Memory B cell (primary cell): ENCODE measurements at places on chromosomes 2 and 18.
A peak's percentile ranks its signal among the peaks of the same experiment; 100 is the strongest.

DNA sequence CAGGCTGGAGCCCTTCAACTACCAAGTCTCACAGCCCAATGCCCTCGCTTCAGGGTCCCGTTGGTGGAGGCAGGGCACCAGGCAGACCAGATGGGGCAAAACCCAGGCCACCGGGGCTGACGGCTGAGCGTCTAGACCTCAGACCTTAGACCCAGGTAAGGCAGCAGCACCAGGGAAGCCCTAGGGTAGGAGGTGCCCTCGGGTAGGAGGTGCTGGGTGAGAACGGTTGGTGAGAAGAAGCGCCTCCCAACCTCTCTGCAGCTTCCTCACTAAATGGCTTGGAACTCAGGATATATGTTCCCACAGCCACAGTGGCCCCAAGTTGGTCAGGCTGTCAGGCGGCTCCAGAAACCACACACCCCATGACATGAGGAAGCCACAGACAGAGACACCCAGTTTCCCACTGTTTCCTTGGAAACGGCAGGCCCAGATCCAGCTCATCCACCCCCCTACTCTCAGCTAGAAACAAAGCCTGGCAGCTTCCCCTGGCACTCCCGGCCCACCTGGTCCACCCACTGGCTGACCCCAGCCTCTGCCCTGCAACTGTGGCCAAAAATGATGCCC, 13.1 kb upstream of the MLPH start:
- DNase-seq: no peak

GRCh38 chr2:216002101-216002678, 11.2 kb downstream of the MREG start:
- DNase-seq: no peak

DNA sequence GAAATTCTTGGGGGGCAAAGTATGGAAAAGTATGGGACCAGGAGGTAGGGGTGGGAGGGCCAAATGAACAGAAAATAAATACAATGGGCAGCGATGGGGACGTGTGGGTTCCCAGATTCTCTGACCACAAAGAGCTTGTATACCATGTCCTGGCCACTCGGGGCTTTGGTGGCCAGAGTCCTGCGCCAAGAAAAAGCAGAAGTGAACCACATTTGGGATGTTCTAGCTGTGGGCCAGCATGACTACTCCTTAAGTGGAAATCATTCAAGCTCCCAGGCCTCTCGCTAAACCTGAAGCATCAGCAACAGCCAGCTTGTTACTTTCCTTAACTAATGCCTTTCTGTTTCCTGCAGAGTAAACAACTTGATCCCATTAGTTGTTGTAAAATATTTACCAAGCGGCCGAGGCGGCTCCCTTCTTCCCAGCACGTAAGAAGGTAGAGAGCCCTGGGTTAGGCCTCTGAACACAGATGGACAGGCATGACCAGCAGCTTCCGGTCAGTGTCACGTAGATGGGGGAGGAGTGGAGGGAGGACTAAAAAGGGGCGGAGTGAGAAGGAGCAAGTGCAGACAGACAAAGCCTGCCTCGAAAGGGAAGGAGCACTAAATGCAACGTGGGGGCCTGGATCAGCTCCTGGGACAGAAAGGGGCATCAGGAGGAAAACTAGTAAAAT, 88.2 kb downstream of the GALNT14 start:
- DNase-seq: no peak

- DNase-seq: no peak
Observed at GRCh38 chr18:59379772-59380522, 20.9 kb upstream of the LMAN1 start.

- peak; percentile 22 for DNase-seq
Observed at GRCh38 chr2:156326526-156327095, 5.9 kb downstream of the NR4A2 start.

- DNase-seq: no peak
Observed at GRCh38 chr2:3986063-3986462, 282.7 kb downstream of the DCDC2C start.

GRCh38 chr18:39453882-39454281, 1888.3 kb upstream of the CELF4 start:
- DNase-seq: no peak

- DNase-seq: no peak
Observed at GRCh38 chr18:47817795-47818077, 112.7 kb downstream of the SMAD2 start.

DNA sequence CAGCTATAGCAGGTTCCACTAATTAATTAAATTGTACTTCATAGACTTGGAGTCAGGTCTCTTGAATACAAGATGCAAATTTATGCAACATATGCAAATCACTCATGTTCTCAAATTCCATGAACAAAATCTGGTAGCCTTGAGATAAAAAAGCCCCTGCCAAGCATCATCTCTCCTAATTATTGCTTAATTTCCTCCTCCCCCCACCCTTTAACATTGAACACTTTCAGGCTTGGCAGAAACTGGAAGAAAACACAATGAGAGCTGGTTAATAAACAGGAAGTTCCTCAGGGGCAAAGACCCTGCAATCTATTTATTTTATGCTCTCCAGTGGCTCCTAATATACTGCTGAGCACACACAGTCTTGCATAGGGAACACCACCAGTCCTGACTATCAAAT, 35.6 kb upstream of the ACVR1 start:
- no peak for DNase-seq

DNA sequence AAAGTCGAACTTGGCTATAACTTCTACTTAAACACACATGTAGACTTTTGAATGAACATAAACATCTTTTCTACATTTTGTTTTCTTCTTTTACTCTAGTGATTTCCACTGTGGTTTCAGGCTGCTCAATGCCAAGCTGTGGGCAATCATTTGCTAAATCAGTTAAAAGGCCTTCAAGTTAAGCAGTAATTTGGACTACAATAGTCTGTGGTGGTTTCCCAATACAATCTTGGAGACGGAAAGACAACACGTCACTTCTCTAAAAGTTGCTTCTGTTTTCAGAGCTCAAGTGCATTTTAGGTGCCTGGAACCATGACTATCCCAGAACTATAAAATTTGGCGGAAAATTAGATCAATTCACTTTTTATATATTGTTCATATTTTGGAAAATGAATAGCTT, 69.4 kb downstream of the TXNL1 start:
- DNase-seq: no peak

DNA sequence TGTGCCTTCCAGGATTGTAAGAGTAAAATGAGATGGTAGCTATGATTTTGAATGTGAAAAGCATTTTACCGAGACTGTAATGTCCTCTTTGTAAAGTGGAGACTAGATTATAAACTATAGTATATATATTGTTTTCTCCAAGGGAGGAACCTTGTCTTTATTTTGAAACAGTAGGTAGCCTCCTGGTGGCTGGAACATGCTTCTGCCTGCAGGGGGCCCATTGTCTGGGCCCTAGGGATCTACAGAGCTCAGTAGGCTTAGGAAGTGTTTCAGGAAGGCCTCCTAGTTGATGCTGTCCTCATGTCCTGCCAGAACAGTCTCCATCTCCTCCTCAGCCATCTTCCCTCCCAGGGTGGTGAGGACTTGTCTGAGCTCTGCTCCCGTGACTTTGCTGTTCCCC, 3.0 kb downstream of the PIKFYVE start:
- DNase-seq: no peak

DNA sequence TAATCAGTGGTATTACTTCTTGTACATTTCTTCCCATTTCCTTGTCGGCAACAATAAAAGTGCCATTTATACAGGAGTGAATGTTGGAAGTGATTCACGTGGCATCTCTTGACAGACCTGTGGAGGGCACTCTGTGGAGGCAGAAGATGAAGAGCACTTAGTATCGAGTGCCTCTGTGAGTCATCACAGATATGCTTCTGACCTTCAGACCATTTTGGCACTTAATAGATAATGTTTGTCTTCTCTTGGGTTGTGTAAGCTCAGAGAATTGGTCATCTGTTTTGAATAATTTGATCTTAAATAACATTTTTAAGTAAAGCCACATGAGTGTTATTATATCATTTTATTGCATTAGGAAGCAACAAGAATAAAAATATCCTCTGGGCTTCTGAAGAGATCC, 305.5 kb downstream of the PTPRM start:
- DNase-seq: no peak

GRCh38 chr2:207502577-207503198, 27.1 kb upstream of the CREB1 start:
- peak; percentile 51 for DNase-seq

- no peak for DNase-seq
Observed at GRCh38 chr2:71747559-71747958, 294.2 kb downstream of the DYSF start.

GRCh38 chr18:60331890-60332289, 40.7 kb downstream of the MC4R start:
- DNase-seq: no peak

GRCh38 chr2:228699400-228699799, 517.9 kb upstream of the SPHKAP start:
- DNase-seq: no peak

DNA sequence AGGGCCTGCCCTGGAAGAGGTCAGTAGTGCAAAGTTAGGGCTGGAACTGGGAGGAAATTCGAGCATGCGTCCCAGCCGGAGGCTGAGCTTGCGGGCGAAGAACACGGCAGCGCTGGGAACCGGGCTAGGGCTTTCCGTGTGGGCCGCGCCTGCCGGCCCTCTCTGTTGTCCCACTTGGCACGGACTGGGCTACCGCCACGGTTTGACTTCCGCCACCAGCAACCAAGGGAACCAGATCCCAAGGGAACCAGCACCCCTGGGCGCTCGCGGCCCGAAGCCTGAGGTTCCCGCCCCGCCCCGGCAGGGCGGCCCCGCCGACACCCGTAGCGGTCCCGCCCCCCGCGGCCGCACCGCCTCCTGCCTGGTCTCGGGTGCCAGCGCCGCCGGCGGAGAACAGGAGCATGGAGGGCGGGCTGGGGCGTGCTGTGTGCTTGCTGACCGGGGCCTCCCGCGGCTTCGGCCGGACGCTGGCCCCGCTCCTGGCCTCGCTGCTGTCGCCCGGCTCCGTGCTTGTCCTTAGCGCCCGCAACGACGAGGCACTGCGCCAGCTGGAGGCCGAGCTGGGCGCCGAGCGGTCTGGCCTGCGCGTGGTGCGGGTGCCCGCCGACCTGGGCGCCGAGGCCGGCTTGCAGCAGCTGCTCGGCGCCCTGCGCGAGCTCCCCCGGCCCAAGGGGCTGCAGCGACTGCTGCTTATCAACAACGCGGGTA, at the start of gene SPR:
Gene SPR, plus strand, starts transcription at position 377 of the 708 bp plus-strand sequence. Its CDS starts 25 bp downstream, at position 402.
- peak; percentile 35 for DNase-seq

DNA sequence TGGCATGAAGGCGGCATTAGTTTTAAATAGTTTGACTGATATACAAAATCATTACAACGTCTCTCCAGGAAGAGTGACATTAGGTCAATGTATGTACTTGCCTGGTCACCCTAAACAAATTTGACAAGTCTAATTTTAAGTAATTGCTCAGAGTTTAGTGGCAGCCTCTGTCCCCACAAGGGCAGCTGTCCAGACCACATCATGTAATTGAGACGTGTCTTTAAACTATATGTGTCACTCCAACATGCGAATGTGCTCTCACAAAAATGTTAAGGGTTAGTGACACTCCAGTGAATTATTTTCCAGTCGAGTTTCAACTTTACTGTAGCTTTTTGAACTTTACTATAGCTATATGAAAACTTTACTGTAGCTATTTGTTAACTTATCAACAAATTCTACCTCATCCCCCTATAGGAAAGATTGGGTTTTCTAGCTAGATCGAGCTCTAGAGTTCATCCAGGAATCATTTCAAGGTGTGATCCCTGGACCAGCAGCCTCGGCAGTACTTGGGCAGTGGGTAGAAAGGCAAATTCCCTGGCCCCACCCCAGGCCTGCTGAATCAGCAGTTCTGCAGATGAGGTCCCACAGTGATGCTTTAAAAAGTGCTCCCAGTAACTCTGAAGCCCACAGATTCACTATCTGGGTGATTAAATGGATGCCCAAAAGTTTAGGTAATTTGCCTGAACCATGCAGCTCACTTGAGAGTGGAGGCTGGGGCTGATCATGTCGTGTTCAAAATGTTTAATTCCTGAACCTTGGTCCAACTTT, 66.4 kb upstream of the POU3F3 start:
- no peak for DNase-seq

DNA sequence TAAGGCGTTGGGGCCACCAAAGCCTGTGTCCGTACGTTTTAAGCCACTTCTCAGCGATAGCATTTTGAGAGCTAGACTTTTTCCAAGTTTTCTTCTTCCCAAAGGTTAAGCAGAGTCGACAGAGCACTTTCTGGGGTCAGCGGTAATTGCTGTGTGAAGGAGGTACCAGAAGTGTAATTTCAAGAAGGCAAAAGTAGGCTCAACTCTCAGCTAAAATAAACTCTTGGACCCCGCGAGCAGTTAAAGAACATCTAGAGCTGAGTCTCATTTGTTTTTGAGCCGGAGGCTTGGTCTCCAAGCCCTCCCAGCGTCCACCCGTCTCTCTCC, 1.9 kb upstream of the PAX3 start:
- no peak for DNase-seq

DNA sequence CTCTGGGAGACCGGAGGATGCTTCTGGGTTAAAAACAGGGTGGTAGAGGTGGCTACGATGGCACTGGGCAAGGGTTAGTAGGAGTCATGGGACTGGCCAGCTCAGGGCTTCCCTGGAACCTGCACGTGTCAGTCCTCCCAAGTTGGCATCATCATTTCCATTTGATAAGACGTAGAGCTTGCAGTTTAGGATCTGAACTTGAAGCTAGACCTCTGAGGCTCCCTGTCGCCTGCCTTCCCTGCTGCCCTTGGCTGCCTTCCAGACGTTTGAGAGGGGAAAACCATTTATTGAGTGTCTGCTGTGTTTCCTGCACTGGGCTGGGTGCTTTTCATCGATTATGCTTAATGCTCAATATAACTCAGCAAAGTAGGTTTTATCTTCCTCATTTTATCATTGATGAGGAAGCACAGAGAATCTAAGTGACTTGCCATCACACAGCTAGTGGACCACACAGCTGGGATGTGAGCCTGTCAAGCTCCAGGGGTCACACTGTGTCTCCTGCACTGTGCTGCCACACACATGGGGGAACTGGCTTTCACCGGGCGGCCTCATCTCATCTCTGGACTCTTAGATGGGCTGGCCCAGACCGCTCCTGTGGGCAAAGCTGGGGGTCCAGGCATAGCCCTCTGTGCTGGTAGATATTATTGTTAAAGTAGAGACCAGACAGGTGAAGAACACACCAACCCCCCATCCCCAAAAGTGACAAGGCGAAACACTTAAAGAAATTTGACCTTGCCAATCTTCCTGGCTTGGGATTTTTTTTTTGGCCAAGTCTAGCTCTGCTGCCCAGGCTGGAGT, 7.8 kb downstream of the NT5DC4 start:
- no peak for DNase-seq

DNA sequence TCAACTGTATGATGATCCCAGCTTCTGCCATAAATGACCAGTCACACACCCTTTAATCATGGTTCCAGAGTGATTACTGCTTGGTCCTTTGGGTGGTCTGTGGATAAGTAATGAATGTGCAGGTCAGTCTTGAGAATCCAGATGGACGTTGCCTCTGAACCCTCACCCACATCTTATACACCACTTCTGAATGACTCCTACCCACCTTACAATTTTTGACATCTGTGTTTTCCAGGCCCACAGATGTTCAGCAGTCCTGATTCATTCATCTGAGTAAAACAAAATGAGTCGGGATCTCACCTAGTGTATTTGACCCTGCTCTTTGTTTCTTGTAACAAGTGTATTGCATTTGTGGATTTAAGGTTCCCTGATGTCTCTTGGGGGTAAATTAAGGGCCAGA, 194.1 kb upstream of the CCDC68 start:
- DNase-seq: no peak
